ENCODE measurements at places on chromosomes 6 and 20.

GRCh38 chr6:85298553-85298952 lies 151.3 kb upstream of the NT5E start:
- DNase-seq = no peak

- peak; percentile 34 for DNase-seq
Measured at GRCh38 chr6:167898673-167899311, 72.1 kb downstream of the AFDN start.

GRCh38 chr20:22925613-22925983 lies 109.5 kb upstream of the SSTR4 start:
- DNase-seq = no peak

- no peak for DNase-seq
Measured at GRCh38 chr20:47187450-47188195, 168.9 kb downstream of the ZMYND8 start.

GRCh38 chr6:158897236-158897635 lies 78.1 kb upstream of the EZR start:
- no peak for DNase-seq

DNA sequence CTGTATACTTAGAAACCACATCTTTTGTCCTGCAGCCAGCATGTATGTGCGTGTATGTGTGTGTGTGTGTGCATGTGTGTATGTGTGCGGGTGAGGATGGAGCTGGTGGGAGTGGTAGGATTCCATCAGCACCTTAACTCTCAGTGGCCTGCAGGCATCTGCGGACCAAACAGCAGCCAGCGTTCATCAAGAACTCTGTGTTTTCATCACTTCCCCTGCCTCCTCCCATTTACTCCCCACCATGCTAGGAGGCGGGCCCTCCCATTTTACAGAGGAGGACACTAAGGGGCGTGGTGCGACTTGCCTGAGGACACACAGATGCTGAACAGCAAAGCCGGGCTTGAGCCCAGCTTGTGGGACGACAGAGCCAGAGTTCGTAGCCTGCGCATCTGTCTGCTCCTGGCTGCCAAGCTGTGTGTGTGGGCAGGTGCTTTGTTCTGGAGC lies 8.9 kb downstream of the VSTM2L start:
- DNase-seq = peak; percentile 29

DNA sequence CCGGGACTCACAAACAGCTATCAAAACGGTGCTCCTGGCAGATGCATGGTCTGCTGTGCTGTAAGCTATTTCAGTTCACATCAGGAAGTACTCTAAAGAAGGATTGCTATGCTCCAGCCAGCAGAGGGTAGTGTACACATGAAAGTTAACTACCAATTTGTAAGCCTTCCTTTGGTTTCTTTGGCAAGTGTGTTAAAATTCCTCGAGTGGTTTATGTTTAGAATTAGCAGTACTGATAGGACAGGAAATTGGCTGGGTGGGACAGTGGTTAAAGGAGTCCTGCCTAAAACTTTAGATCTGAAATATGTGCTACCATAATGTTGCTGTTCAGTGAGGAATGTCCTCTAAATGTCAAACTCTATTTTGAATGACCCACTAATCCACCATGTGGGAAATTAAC lies 47.4 kb downstream of the TRMT11 start:
- DNase-seq = peak; percentile 84

DNA sequence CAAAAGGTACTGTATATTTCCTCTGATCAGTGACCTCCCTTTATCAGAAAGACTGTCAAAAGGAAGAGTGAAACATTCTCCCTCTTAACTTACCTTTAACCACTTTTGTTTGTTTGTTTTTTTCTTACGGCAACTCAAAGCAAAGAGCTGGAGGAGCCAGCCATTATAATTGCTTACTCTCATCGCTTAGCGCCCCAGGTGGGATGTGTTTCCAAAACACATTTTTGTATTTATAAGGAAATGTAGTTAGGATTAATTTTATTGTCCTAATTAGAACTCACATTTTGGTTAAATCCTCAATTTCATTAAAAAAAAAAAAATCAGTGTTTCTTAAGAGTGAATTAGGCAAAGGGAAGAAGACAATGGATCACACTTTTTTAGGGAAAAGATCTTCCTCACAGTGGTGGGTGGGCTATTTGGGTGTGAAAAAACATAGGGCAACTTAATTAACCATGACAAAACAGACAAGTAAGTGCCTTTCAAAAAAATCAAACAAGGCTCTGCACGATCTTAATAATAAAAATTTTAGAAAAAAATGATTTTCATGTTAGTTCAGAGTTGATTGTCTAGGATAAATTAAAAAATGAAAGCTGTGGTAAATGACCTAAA lies 1.2 kb upstream of the PHACTR2 start:
- DNase-seq = no peak

- DNase-seq = no peak
Measured at GRCh38 chr20:24763386-24764026, 185.6 kb upstream of the CST7 start.

GRCh38 chr6:152117156-152118133 lies 310.0 kb downstream of the ESR1 start:
- no peak for DNase-seq

- no peak for DNase-seq
Measured at GRCh38 chr6:84466511-84466910, 239.1 kb upstream of the CEP162 start.

DNA sequence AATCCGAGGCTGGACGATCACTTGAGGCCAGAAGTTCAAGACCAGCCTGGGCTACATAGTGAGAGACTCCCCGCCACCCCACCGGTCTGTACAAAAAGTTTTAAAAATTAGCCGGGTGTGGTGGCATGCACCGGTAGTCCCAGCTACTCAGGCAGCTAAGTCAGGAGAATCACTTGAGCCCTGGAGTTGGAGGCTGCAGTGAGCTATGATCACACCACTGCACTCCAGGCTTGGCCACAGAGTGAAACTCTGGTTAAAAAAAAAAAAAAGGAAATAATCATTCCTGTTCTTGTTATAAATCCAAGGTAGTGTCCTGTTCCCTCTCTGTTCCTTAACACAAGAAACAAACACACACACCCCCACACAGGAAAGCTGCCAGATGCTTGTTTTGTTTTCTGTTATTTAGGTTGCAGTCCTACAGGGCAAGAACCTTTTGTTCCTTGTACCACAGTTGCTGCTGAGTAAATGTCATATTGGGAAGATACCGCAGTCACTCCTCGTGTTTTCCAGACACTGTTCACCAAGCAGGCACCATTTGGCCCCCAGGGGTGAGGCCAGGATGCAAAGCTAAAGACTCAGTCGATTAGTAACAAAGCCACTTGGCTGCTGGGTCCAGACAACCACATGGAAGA lies 28.9 kb downstream of the ASIP start:
- DNase-seq = no peak

DNA sequence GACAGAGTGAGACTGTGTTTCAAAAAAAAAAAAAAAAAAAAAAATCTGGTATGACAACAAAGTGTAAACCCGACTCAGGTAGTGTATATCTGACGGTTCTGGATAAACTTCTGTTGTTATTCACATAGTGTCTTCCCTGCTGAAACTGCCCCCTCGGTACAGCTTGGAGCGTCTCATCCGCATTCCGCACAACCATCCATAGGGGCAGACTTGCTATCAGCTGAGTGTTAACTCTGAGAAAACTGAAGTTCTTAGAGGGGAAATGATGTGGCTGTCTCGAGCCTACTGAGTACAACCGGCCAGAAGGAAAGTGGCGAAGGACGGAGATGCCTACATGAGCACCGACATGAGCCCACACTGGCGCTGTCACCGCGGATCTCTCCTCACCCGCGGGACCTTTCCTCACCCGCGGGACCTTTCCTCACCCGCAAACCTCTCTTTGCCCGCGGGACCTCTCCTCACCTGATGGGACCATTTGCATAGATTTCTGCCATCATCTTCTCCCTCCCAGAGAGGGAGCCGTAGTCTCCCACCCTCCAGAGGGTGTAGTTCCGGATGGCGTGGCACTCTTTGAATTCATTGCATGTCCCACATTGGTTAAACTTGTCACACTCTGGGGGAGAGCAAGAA lies 9.8 kb downstream of the CTSZ start:
- DNase-seq = no peak

DNA sequence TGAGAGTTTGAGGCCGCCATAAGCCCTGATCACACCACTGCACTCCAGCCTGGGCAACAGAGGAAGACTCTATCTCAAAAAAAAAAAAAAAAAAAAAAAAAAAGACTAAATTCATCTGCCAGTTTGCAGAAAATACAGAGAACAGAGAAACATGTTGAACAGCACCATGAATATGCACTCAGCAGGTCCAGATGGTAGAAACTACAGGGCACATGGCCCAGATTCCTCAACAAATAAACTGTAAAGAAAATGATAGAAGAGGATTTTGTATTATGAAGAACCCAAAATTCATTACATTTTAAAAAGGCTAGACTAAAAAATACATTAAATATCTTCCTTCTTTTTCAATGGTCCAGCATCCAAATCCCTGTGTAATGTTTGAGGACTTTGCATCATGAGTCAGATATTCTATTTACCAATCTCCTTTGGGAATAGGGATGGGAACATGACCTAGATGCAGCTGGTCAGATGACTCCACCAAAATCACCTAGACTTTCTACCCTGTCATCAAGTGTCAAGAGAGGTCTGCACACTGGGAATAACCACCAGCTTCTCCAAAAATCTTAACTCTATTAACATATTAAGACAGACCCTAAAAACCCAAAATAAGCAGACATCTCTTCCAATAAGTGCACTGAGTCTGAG lies 189.1 kb upstream of the TCF21 start:
- no peak for DNase-seq

DNA sequence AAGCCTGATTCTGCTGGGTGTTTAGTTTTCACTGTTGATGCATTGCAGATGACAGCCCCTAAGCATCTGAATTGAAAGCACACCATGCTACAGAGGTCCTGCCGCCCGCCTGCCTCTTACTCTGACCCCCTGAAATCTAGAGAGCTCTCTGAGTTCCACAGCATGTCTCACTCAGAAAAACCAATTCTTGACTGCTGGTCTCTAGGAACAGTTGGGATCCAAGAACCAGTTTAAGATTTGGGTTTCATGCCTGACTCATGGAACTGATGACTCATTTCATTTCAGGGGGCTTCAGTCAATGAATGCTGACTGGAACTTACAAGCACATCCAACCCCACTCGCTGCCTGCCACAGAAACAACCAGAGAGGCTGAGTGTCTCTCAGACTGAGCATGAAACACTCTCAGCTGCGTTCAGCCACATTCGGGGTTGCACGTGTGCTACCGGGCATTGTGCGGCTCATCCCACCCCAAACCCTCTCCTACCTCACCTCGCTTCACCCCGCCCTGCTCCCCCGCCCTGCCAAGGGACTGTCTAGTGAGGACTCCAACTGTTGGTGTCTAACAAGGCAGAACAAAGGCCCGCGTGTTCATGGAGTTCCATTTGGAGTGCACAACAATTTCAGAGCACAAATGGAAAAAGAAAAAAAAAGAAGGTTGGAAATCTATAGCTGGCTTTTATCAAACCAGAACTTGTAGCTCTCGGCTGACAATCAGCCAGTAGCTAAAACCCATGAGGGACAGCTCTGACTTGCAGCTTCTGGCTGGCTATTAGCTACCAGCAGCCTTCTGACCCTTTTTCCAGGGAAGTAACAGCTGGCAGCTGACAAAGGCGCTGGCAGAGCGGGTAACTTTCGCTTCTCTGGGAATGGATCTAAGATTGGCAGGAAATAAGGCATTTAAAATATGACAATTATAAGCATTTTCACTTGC lies 20.0 kb upstream of the TRAF3IP2 start:
- DNase-seq = peak; percentile 17

DNA sequence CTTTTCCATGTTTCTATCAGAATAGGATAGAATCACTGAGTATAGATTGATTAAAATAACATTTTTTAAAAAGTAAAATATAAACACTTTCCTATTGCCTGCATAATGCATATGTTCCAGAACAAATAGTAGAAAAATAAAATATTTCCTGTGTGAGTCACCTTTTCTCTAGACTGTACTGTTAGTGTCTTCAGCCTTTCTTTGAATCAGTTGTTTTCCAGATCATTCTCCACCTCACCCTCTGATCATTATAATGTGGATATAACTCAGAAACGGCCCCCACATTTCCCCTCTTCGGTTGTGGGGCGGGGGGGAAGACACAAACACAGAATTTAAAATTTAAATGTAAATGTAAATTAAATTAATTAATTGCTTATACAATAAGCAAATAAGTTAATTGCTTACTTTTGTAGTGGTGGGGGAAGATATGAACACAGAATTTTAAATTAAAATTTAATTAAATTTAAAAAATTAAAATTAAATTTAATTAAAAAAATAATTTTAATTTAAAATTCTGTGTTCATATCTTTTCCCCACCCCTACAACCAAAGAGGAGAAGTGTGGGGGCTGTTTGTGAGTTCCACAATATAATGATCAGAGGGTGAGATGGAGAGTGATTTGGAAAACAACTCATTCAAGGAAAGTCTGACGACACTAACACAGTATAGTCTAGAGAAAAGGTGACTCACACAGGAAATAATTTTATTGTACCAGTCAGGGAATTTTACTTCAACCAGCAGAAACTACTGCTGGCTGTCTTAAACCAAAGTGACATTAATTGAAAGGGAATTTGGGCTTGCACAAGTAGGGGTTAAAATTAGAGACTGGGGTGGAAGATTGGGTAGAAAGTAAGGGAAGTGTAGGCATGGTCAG lies 37.1 kb upstream of the PROKR2 start:
- no peak for DNase-seq

GRCh38 chr20:24572862-24573261 lies 103.4 kb downstream of the SYNDIG1 start:
- DNase-seq = no peak

GRCh38 chr6:85637579-85637978 lies 5.1 kb downstream of the SYNCRIP start:
- DNase-seq = no peak

DNA sequence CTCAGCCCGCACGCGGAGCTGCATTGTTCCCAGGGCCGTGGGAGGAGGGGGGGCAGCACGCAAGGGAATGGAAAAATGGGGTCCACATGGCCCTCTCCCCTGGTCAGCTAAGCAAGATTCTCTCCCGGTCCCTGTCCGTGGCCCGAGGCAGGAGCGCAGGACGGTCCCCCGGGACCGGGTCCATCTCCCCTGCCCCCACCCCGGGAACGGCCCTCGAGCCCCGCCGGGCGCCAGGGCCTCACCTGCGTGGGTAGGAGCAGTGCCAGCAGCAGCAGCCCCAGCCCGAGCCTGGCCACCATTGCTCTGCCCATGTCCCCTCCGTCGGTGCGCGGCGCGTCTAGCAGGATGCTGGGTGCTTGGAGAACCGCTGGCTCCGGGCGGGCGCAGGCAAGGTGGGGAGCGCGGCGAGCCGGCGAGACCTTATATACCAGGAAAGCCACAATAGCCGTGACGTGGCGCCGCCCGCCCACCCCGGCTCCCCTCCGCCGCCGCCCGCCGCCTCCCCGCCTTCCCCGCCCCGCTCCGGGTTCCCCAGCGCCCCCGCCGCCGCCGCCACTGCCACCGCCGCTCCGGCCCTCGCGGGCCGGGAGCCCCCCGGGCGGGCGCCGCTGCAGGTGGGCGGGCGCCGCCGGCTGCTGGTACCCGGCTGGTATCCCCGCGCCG lies at the start of gene CD24:
TSS of gene CD24 (minus strand) at position 394 of the 663 bp plus-strand sequence. CDS start at position 311, 83 bp downstream.
- DNase-seq = no peak

GRCh38 chr20:34643928-34644327 lies 33.0 kb downstream of the PIGU start:
- DNase-seq = no peak

Measured in foreskin melanocyte (primary cell).